ENCODE measurements at places on chromosomes 2 and 18. TPM values are rescaled to one million over a fixed set of nuclear protein-coding genes. Genes with fewer than 3 reads are reported as not detected.

SPC25 gene
- polyA plus RNA-seq = 21.0 TPM

MC4R gene
- polyA plus RNA-seq = 0.11 TPM

PPP1R1C gene
- polyA plus RNA-seq = 1.3 TPM

ATP8B1 gene
- 1.1 TPM for polyA plus RNA-seq

LYPD1 gene
- 3.4 TPM for polyA plus RNA-seq

ABCB11 gene
- polyA plus RNA-seq = not detected

GAREM1 gene
- polyA plus RNA-seq = 3.9 TPM

RNF144A gene
- 14.0 TPM for polyA plus RNA-seq

ACVR1C gene
- 0.21 TPM for polyA plus RNA-seq

KCNK3 gene
- 0.33 TPM for polyA plus RNA-seq

MRPS9 gene
- 36.2 TPM for polyA plus RNA-seq

CYS1 gene
- 0.09 TPM for polyA plus RNA-seq

ACMSD gene
- polyA plus RNA-seq = not detected
